ENCODE measurements at places on chromosomes 16 and 17.

DNA sequence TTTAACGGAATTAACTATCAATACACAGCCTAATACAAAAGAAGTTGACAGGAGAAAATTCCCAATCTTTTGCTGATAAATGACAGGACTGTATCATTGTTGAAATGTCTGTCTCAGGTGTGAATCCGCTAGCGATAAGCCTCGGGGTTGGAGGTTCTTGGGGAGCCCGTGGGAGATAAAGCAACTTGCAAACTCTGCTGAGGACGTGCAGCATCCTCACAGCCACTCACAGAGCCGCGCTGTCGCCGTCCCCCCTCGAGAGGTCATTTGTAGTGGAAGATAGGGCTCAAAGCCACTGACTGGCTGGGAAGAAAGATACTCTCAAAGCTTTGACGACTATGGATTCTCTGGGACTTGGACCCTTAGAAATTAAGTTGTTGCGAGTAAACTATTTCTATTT lies 17.0 kb downstream of the MAP1LC3B start:
- no peak for DNase-seq

GRCh38 chr16:50731130-50731988 lies 10.5 kb upstream of the CYLD start:
- no peak for DNase-seq

GRCh38 chr17:58728798-58729197 lies 26.9 kb upstream of the PPM1E start:
- no peak for DNase-seq

DNA sequence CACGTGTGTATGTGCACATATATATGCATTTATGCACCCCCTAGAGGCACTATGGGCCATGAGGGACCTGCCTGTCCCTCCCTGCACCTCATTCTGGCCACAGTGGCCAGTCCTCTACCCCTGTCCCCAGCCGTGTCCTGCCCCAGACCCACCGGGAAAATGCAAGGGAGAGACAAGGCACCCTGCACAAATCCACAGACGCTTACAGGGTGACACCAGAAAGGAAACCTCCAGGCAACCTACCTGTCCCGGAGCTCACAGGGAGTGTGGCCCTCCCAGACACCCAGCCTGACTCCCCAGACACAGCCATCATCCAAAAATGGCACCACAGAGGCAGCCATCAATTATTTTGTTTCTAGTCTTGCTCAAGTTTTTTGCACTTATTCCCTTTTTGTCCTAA lies 440.4 kb downstream of the SOX9 start:
- DNase-seq, result no peak

GRCh38 chr17:75086496-75087181 lies 1.1 kb upstream of the SLC16A5 start:
- no peak for DNase-seq

DNA sequence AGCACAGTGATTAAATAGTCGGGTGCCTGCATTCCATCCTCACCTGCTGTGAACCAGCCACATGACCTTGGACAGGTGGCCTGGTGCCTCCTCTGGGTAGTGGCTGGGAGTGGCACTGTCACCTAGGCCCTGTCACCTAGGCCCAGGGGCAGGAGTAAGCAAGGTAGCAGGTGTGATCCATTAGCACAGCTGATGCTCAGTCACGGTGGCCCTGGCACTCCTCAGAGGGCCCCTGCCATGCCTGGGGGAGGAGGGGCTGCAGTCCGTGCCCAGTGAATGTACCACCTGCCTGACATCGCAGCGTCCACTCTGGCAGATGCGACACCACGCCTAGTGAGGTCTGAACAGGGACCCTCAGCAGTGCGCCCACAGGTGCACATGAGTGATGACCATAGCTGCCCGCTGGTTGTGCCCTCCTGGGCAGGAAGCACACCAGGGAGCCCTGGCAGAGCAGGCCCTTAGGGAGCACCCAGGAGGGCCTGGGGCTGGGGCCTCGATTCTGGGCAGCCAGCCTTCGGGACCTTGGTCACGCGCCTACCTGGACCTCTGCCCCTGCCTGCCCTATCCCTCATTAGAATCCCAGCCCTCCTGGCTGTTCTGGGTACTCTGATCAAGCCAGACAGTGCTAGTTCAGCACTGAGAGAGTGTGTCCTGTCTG lies 33.1 kb upstream of the CRISPLD2 start:
- no peak for DNase-seq

DNA sequence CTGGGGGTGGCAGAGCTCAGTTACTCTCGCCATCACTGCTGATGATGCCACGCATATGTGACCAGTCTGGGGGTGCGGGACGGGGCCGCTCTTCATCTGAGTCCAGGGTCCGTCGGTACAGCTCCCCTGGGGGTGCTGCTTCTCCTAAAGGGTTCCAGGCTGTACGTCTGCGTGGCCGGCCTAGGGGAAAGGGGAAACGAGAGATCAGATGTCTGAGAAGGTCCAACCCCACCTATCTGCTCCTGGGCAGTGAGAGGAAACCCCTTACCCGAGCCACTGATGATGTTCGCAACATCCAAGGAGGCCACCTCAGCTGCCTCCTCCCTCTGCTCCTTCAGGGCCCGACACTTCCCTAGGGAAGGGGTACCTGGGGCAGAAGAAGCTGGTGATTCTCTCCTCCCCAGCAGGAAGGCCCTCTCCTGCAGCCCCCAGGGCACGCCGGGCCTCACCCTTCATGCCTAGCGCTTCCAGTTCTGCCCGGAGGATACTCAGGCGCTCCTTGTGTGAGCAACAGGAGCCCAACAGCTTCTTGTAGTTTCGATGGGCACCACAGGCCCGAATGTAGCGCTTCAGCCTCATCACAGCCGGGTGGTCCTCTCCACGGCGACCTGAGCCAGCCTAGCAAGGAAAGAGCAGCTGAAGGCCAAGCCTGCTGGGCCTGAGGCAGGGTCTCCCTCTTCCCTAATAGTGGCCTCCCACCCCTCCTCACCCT lies 2.1 kb downstream of the HIRIP3 start:
- DNase-seq, result no peak

DNA sequence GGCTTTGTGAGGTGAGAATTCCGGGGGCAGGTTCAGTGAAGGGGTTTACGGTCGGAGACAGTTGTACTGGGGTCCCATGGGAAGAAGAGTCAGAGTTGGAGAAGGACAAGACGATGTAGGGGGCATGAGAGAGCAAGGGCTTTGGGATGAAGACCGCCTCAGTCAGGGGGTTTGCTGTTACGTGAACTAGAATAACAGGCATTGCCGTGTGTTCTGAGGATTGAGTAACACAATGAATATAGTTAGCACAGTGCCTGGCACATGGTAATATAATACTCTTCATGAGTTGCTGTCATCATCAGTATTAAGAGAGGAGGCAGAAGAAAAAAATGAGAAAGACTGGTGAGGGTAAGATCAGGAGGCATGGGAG lies 577 bp downstream of the ZNF646 start:
- DNase-seq, result no peak

- peak; percentile 96 for DNase-seq
Measured at GRCh38 chr17:44968225-44969143, at the start of gene C1QL1. Gene C1QL1, minus strand, starts transcription at chr17:44968303. Its CDS starts 255 bp downstream, at chr17:44968048.

- no peak for DNase-seq
Measured at GRCh38 chr16:79871906-79872305, 271.4 kb upstream of the MAF start.

- no peak for DNase-seq
Measured at GRCh38 chr16:73192232-73192894, 144.4 kb upstream of the ZFHX3 start.

DNA sequence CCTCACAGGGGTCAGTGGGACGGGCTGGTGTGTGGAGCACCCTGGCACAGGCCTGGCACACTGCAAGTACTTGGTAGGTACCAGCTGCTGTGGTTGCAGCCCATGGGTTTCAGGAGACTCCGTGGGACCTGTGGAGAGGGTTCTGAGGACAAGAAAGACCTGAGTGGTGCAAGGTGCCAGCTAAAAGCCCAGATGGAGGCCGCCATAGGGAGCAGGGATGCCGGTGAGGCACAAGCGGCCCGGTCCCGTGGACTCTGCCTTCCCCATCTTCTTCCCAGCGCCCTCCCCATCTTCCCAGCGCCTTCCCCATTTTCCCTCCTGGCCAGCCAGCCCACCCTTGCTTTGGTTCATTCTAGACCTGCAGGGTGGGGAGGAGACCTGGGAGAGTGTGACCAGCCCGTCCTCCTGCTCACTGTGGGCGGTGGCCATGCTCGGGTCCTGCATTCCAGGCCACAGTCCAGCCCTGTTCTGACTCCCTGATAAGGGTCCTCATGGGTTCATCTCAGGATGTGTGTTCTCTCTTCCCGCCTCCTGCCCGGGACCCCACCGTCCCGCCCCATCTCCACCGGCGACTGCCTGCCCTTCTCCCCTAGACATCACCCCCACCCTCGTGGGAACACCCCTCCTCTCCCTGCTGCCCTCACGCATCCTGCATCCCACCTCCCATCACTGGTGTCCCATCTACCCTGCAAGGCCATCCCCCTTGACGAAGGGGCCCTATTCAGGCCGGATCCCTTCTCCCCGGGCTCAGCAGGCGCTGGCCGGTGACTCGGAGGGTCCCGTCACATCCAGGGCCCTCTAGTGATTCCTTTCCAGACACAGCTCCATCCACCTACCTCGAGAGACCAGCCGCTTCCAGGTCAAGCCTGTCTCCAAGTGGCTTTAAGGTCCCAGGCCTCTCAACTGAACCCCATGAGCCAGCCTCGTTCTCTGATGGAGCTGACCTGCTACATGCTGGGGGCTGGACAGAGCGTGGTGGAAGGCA lies 3.4 kb downstream of the ZNF469 start:
- DNase-seq, result no peak

DNA sequence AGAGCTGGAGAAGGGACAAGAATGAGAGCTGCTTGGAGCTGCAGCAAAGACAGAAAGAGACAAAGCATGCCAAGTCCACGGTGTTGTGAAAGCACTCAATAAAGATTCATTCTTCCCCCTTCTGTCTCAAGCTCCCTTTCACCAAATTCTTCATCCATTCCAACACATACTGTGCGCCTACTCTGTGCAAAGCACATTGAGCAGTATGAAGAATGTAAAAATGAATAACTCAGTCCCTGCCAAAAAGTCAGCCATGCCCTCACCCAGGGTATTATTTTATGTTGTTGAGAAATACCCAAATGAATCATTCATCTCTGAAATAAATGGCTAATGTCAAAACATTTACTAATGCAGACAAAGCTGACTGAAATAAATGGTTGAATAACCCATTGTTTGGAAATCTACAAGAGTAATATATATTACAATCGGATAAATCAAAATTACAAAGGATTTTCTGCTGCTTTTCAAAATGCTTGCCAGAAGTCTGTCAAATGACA lies 282.9 kb upstream of the IRX5 start:
- DNase-seq, result no peak

GRCh38 chr16:8931859-8932258 lies 31.8 kb downstream of the USP7 start:
- peak; percentile 47 for DNase-seq

GRCh38 chr17:31558748-31559583 lies 167.5 kb downstream of the RAB11FIP4 start:
- peak; percentile 82 for DNase-seq

DNA sequence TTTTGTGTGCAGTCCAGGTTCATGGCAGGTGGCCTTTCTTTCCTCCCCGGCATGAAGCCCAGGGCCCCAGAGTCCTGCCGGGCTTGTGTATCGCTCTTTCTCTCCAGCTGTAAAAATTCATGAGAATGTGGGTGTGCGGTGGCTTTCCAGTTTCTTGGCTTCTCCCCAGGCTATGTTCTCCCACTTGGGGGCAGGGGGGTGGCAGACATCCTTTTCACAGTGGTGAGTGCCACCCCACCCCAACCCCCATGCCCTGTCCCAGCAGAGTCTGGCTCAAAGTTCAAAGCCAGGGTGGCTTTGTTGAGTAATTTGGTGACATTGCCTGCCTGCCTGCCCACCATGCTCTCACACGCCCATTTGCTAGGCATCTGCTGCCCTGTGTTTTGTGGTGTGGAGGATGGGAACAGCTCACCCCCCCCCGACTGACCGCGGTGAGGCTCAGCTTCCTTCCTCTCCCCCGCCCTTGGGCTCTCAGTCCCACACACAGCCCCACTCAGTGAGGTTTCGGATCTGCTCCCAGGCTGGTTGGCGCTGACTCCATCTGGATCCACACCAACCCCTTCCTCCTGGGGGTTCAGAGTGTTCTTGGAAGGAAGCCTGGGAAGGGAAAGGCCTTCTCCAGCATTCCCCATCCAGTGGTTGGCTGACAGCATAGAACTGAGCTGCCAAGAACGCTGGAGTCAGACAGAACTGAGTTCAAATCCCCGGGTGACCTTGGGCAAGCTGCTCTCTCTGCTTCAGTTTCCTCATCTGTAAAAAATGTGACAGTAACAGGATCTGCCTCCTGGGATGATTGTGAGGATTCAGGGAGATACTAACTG lies 36.0 kb downstream of the CHD9 start:
- no peak for DNase-seq

- DNase-seq, result no peak
Measured at GRCh38 chr17:45270828-45271418, 9.0 kb upstream of the SPATA32 start.

GRCh38 chr16:78823027-78823426 lies 723.6 kb downstream of the WWOX start:
- no peak for DNase-seq

GRCh38 chr17:16975277-16975651 lies 3.3 kb upstream of the TNFRSF13B start:
- no peak for DNase-seq

DNA sequence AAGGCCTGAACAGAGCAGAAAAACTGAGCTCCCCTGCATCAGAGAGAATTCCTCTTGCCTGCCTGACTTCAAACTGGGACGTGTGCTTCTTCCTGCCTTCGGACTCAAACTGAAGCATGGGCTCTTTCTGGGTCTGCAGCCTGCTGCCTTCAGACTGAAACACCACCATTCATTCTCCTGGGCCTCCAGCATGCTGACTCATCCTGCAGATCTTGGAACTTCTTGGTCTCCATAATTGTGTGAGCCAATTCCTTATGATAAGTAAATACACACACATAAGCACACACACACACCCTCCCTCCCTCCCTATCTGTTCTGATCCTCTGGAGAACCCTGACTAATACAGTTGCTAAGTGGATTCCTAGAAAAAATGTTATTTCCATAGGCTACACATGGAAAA lies 874.3 kb upstream of the EEF2KMT start:
- no peak for DNase-seq

DNA sequence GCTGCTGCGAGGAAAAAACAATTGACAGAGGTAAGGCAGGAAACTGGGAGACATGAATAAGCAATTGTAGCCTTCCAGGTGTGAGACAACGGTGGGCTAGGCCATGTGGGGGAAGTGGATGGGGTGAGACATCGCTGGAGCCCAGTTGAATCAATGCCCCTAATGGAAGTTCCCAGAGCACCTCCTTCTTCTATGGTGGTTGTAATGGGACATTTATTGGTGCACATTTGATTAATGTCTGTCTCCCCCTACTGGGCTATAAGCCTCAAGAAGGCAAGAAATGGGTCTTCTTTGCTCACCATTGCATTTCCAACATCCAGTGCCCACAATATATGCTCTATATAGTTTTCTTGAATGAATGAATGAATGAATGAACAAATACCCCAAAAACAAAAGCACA lies 22.7 kb upstream of the CD300E start:
- peak; percentile 62 for DNase-seq

DNA sequence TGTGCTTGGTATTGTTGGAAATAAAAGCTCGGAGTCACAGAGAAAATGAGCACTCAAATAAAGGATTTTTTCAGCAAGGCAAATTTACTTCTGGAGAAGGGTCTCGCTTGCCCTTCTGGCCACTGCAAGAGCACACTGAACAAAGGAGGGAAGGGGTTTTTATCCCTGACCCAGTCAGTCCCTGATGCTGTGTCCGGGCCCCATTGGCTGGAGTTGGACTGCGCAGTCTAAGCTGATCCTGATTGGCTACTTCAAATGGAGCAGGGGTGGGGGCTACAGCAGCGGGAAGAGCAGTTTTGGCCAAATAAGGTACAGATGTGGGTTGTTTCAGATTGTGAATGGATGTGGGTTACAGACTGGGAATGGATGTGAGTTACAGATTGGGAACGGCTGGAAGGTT lies 4.3 kb upstream of the NLRP1 start:
- DNase-seq, result no peak
